D341Med (cell line): ENCODE measurements at places on chromosomes 11 and 22.

- DNase-seq, result no peak
These were observed 6.3 kb downstream of the COMMD9 start for GRCh38 chr11:36282926-36283325.

DNA sequence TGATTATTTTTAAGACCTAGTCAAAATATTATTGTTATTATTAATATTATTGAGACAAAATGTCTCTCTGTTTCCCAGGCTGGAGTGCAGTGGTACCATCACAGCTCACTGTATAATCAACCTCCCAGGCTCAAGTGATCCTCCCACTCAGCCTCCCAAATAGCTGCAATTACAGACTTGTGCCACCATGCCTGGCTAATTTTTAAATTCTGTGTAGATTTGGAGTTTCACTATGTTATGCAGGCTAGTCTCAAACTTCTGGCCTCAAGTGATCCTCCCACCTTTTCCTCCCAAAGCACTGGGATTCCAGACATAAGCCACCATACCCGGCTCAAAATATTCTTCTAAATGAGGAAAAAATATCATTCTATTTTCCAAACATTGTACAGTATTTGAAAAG is 37.0 kb downstream of the SLC36A4 start:
- no peak for DNase-seq

GRCh38 chr11:118305726-118306125 is 1.2 kb downstream of the CD3E start:
- DNase-seq, result no peak

DNA sequence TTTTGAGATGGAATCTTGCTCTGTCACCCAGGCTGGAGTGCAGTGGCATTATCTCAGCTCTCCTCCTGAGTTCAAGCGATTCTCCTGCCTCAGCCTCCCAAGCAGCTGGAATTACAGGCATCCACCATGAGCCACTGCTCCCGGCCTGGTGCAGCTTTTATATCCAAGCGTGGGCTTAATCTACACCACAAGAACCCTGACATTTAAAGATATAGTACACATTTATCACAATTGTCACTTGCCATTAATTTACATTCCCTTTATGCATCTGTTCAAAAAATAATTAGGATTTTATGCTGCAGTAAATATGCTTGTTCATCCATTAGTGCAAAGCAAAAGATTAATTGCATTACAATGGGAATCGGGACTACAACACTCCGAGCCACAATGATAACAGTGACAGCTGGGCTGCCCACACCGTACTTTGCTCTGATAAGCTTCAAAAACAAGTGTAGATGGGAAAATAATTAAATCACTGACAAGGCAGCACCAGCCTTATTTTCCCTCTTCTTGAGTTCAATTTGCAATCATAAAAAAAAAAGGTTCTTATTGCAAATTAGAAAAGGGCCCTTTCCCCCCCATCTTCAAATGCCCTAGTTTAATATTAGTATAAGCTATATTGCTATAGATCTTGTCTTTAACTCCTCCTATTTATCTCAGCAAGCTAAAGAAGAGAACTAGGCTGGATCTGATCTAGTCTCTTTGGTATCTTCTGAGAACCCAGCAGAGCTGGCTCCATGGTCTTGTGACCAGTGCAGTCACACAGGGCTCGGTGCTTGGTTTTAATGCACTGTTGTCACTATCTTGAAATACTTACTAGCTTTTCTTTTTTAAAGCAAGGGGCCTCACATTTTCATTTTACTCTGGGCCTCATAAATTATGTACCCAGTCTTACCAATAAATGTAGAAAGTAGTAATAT is 206.2 kb upstream of the LRRC4C start:
- DNase-seq, result no peak

GRCh38 chr11:313787-314553 is at the start of gene IFITM1:
Gene IFITM1 (plus strand): TSS chr11:314040. CDS start chr11:314171, 131 bp downstream.
- DNase-seq, result no peak

GRCh38 chr11:17992916-17993315 is 19.9 kb downstream of the SERGEF start:
- no peak for DNase-seq
